Keratinocyte (primary cell): ENCODE measurements at places on chromosomes 5 and 9.
A peak's percentile ranks its signal among the peaks of the same experiment; 100 is the strongest.

- no peaks in the 10 kb centered on the region for H3K4me1 ChIP-seq
- H3K27ac ChIP-seq, result no peak overlapping the region
- H3K4me3 ChIP-seq, result no peak overlapping the region
- no peak for DNase-seq
- no peaks in the 10 kb centered on the region for H3K27me3 ChIP-seq
Measured at GRCh38 chr5:165460911-165461310, 1955.5 kb downstream of the MAT2B start.

GRCh38 chr9:69594180-69594579 lies 78.0 kb downstream of the APBA1 start:
- H3K27ac ChIP-seq, result no peak overlapping the region
- no peaks in the 10 kb centered on the region for H3K4me1 ChIP-seq
- no peak for DNase-seq
- no peaks in the 10 kb centered on the region for H3K36me3 ChIP-seq
- H3K4me3 ChIP-seq, result no peak overlapping the region
- H3K27me3 ChIP-seq, result no peaks in the 10 kb centered on the region

- H3K27me3 ChIP-seq, result no peaks in the 10 kb centered on the region
- H3K36me3 ChIP-seq, result no peaks in the 10 kb centered on the region
- no peak for DNase-seq
- H3K27ac ChIP-seq, result no peak overlapping the region
Measured at GRCh38 chr5:8865266-8865665, 680.6 kb downstream of the SEMA5A start.

GRCh38 chr9:29616844-29617243 lies 2043.6 kb upstream of the C9orf72 start:
- H3K4me3 ChIP-seq, result no peak overlapping the region
- no peaks in the 10 kb centered on the region for H3K27me3 ChIP-seq
- H3K36me3 ChIP-seq, result no peaks in the 10 kb centered on the region
- no peaks in the 10 kb centered on the region for H3K4me1 ChIP-seq

DNA sequence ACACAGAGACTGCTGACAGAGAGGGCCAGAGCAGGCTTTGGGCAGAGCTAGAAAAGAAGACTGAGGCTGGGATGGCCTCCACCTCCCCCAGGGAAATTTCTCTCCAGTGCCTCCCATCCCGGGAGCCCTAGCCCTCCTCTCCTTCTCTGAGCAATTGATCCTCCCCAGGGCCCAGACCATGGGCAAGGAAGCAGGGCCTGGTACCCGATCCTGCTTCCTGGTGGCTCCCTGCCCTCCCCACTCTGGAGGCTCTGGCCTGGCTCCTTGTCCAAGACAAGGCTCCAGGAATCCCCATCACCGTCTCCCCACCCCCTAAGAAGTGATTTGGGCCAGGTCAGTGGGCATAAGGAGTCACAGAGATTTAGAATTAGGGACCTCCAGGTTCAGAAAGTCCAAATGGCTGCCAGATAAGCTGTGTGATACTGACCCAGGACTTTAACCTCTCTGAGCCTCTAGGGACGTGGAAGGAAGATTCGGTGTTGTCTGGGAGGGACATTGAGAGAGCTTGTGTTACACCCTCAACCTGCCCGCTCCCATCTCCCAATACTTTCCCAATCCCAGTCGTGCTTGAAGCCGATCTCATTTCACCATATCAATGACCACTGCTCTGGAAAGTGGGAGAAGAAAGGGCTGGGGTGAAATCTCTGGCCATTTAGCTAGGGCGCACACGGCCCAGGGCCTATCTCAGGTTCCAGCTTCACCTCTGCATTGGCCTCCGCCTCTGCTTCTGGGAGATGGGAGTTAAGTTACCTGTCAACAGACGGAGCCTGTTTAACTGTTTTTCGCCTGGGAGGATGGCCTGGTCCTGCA lies 25.8 kb upstream of the KIF12 start:
- no peaks in the 10 kb centered on the region for H3K36me3 ChIP-seq
- DNase-seq, result no peak
- H3K4me3 ChIP-seq, result no peak overlapping the region
- no peak overlapping the region for H3K27ac ChIP-seq
- H3K4me1 ChIP-seq, result no peaks in the 10 kb centered on the region

GRCh38 chr5:74257645-74258313 lies 382.7 kb downstream of the ENC1 start:
- no peaks in the 10 kb centered on the region for H3K4me1 ChIP-seq
- H3K27me3 ChIP-seq, result no peaks in the 10 kb centered on the region
- no peaks in the 10 kb centered on the region for H3K36me3 ChIP-seq
- no peak for DNase-seq
- H3K4me3 ChIP-seq, result no peak overlapping the region

DNA sequence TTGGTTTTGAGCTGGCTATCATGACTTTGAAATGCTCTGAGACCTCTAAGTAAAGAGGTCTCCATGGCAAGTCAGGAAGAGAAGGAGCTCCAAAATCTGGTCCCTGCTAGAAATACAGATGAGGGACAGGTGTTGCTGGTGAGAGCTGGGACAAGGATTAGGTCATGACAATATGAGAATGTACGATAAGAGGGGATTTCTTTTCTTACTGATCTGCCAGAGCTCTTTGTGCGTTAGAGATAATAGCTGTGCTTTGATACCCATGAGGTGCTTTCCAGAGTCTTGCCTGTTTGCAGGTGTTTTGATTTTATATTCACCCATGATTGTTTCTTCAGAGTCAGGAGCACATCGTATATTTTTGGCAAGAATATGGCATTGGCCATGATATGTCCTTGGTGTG lies 56.5 kb downstream of the ANKRD33B start:
- no peak overlapping the region for H3K27ac ChIP-seq
- H3K4me3 ChIP-seq, result no peak overlapping the region
- H3K27me3 ChIP-seq, result no peaks in the 10 kb centered on the region
- no peaks in the 10 kb centered on the region for H3K4me1 ChIP-seq

GRCh38 chr5:145682197-145682899 lies 152.8 kb downstream of the PRELID2 start:
- H3K4me3 ChIP-seq, result no peak overlapping the region
- H3K27me3 ChIP-seq, result no peaks in the 10 kb centered on the region
- no peaks in the 10 kb centered on the region for H3K36me3 ChIP-seq
- DNase-seq, result no peak
- H3K27ac ChIP-seq, result no peak overlapping the region

DNA sequence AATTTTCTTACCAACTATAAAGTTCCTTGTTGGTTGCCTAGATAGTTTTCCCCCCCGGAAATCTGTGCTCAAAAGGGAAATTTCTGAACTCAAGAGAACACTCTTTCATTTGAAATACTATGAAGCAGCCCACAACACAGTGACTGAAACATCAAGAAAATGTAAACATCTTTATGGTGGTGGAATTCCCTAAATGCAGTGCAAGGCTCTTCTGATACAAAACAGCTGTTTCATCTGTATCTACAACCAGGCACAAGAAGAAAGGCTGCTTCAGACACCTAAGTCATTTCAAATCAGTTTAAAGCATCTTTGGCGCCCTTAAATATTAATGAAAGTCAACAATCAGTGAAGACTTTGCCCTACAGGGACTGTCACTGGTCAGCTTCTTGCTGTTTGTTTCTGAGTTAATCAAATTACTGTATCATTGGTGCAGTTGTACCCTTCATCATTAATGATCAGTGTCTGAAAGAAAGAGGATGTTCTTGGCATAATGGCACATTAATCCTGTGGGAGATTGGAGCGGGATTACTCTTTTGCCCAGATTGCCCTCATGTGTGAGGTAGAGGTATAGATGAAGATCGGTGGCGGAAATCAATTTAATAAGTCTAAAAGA lies 947.0 kb downstream of the NR2F1-AS1 start:
- no peaks in the 10 kb centered on the region for H3K27me3 ChIP-seq
- no peak overlapping the region for H3K4me3 ChIP-seq
- H3K4me1 ChIP-seq, result no peaks in the 10 kb centered on the region
- H3K36me3 ChIP-seq, result no peaks in the 10 kb centered on the region

DNA sequence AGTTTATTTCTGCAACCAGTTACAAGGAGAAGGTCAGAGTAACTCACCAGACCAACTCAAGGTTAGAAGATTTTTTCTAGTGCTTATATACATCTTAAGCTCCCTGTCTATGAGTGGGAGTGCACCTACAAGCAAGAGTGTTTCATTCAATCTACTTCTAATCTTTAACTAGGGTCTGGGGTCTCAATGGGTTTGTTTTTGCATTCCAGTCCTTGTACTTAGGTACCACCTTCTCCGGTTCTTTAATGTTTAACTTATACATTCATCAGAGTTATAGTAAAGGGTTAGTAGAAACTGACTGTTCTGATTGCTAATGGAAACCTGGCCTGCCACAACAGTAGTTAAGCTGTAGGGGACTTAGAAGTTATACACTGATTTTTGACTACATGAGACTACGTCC lies 271.7 kb downstream of the HTR1A start:
- no peak for DNase-seq
- H3K4me3 ChIP-seq, result no peak overlapping the region
- H3K27me3 ChIP-seq, result no peaks in the 10 kb centered on the region
- no peaks in the 10 kb centered on the region for H3K4me1 ChIP-seq
- no peak overlapping the region for H3K27ac ChIP-seq

DNA sequence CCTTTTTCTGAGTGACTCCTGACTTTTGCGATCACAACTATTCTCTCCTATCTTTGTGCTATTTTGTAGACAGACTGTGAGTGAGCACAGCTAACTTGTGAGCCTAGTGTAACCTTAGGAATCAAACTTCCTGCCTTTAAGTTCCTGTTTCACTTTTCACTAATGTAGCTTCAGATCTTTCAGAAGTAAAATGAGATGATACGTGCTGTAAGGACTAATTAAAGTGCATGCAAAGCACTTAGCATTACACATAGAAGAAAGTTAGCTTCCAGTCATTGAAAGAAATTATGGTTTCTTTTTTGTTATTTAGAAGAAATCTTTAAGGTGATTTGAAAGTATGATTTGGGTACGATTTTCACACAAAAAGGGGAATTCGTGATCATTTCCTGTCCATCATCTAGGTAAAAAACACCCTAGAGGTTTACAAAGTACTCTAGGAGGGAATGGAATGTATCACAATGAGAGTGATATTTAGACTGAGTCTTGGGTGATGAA lies 122.7 kb downstream of the ST8SIA4 start:
- peaks cover 14% of the 10 kb centered on the region for H3K4me1 ChIP-seq
- no peaks in the 10 kb centered on the region for H3K27me3 ChIP-seq
- no peak for DNase-seq

DNA sequence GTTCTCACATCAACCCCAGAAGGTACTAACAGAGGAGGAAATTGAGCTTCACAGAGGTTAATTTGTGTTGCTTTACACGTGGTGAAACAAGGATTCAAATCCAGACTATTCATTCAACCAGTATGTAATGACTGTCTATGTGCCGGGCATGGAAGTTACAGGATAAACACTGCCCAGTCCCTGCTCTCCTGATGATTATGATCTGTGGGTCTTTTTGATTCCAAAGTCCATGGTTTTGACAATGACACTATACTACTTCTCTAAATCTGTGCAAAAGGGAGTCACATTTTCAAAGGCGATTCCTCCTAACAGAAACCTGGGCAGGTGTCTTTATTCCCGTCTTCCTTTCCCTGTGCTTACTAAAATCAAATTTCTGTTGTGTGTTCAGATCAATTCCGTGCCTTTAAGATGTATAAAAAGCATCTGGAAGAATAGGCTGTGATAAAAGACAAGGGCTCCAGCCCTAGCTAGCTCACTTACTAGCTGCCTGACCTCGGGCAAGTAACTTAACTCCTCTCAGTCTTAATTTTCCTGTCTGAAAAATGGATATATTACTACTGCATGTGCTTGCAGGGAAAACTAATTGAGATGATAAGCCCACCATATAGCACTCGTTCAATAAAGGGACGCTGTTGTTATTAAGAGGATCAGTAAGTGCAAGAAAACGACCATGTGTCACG lies 970 bp upstream of the CREBRF start:
- H3K4me3 ChIP-seq, result peak overlapping the region; percentile 65
- H3K36me3 ChIP-seq, result no peaks in the 10 kb centered on the region
- peaks cover 27% of the 10 kb centered on the region for H3K4me1 ChIP-seq
- no peak for DNase-seq

GRCh38 chr9:8555762-8556500 lies 756.4 kb upstream of the DMAC1 start:
- no peaks in the 10 kb centered on the region for H3K27me3 ChIP-seq
- no peaks in the 10 kb centered on the region for H3K36me3 ChIP-seq
- no peak for DNase-seq
- no peaks in the 10 kb centered on the region for H3K4me1 ChIP-seq
- no peak overlapping the region for H3K4me3 ChIP-seq

GRCh38 chr5:103354446-103354845 lies 95.9 kb downstream of the MACIR start:
- no peaks in the 10 kb centered on the region for H3K27me3 ChIP-seq
- no peak for DNase-seq
- no peak overlapping the region for H3K27ac ChIP-seq
- no peaks in the 10 kb centered on the region for H3K36me3 ChIP-seq
- no peaks in the 10 kb centered on the region for H3K4me1 ChIP-seq

GRCh38 chr5:157568720-157569119 lies 6.9 kb downstream of the ADAM19 start:
- H3K27me3 ChIP-seq, result no peaks in the 10 kb centered on the region
- no peak for DNase-seq
- H3K27ac ChIP-seq, result no peak overlapping the region
- H3K4me3 ChIP-seq, result no peak overlapping the region
- H3K36me3 ChIP-seq, result peaks cover 14% of the 10 kb centered on the region

- H3K36me3 ChIP-seq, result no peaks in the 10 kb centered on the region
- peaks cover 22% of the 10 kb centered on the region for H3K4me1 ChIP-seq
- DNase-seq, result no peak
- H3K4me3 ChIP-seq, result no peak overlapping the region
- H3K27ac ChIP-seq, result no peak overlapping the region
- H3K27me3 ChIP-seq, result no peaks in the 10 kb centered on the region
Measured at GRCh38 chr5:74124826-74125225, 498.8 kb downstream of the ARHGEF28 start.

- H3K27ac ChIP-seq, result no peak overlapping the region
- H3K4me3 ChIP-seq, result no peak overlapping the region
- DNase-seq, result no peak
- no peaks in the 10 kb centered on the region for H3K36me3 ChIP-seq
- H3K27me3 ChIP-seq, result no peaks in the 10 kb centered on the region
Measured at GRCh38 chr5:39761199-39761950, 336.6 kb upstream of the DAB2 start.

DNA sequence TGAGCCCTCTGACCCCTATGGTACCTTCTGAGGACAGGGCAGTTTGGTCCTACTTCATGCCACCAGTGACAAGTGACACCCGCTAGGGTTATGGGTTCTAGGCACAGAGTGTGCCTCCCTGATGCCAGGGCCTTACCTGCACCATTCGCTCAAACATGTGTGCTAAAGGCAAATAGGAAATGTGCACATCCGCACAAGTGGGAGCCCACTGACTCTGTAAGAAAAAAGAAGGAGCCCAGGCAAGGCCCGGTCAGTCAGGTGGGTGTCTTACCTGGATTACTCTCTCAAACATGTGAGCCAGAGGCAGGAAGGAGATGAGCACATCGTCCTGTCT lies 29.1 kb upstream of the MEIKIN start:
- H3K27ac ChIP-seq, result no peak overlapping the region
- no peaks in the 10 kb centered on the region for H3K27me3 ChIP-seq
- no peak for DNase-seq
- H3K36me3 ChIP-seq, result no peaks in the 10 kb centered on the region
- H3K4me1 ChIP-seq, result no peaks in the 10 kb centered on the region
